ENCODE measurements at places on chromosomes 6 and 20. TPM values are rescaled to one million over a fixed set of nuclear protein-coding genes. Genes with fewer than 3 reads are reported as not detected.

DNA sequence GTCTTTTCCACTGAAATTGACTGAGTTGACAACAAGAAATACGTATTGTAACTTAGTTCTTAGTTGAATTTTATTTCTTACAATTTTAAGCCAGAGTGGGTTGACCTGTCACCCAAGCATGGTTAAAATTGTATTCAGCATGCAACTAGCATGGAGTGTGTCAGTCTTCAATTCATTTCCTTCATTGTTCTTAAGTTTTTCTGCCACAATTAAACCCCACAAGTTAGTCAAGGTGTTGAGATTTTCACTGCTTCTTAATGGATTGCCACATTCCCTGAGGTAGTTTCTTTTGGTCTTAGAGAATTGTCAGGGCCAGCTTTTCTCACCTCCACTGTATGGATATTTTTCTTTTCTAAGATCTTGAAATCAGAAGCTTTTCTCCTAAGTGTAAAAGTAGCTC lies 2.1 kb downstream of the PTPN1 start:
- H3K27ac ChIP-seq = peak overlapping the region; percentile 73
- no peaks in the 10 kb centered on the region for H3K36me3 ChIP-seq
- H3K27me3 ChIP-seq = no peaks in the 10 kb centered on the region
- peaks cover 58% of the 10 kb centered on the region for H3K4me1 ChIP-seq
- no peak for DNase-seq

- DNase-seq = no peak
- H3K27me3 ChIP-seq = no peaks in the 10 kb centered on the region
- peaks cover 24% of the 10 kb centered on the region for H3K36me3 ChIP-seq
- H3K27ac ChIP-seq = no peak overlapping the region
These were observed 113.3 kb downstream of the TMEM242 start for GRCh38 chr6:157209865-157210530.

SLC13A3 gene
- 1.8 TPM for total RNA-seq

- no peak for DNase-seq
- no peaks in the 10 kb centered on the region for H3K36me3 ChIP-seq
- no peak overlapping the region for H3K27ac ChIP-seq
These were observed 1241.7 kb upstream of the ADGRB3 start for GRCh38 chr6:67393356-67393755.

ARFGEF3 gene
- total RNA-seq = under 0.01 TPM

- H3K27me3 ChIP-seq = no peaks in the 10 kb centered on the region
- no peak overlapping the region for H3K4me3 ChIP-seq
- no peak for DNase-seq
These were observed 53.0 kb upstream of the DTNBP1 start for GRCh38 chr6:15715851-15716250.

DNA sequence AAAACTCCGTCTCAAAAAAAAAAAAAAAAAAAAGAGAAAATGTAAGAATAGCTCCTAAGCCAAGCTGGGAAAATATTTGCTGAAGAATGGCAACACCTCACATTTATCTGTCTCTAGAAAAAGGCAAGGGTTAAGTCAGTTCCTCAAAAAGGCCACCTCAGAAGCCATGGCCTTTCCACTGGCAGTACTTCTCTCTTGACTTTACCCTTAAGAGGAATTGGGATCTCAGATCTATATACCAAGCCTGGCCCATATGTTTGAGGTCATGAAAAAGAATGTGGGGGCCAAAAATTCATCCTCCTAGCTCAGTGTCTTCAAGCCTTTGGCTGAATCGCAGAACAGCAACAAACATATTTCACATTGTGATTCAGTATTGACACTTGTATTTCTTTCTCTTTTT lies 10.9 kb upstream of the NCOA3 start:
- H3K27me3 ChIP-seq = no peaks in the 10 kb centered on the region
- H3K4me3 ChIP-seq = no peak overlapping the region
- H3K36me3 ChIP-seq = no peaks in the 10 kb centered on the region
- no peak overlapping the region for H3K27ac ChIP-seq
- H3K4me1 ChIP-seq = peaks cover 15% of the 10 kb centered on the region
